ENCODE measurements at places on chromosomes 12 and 14.

DNA sequence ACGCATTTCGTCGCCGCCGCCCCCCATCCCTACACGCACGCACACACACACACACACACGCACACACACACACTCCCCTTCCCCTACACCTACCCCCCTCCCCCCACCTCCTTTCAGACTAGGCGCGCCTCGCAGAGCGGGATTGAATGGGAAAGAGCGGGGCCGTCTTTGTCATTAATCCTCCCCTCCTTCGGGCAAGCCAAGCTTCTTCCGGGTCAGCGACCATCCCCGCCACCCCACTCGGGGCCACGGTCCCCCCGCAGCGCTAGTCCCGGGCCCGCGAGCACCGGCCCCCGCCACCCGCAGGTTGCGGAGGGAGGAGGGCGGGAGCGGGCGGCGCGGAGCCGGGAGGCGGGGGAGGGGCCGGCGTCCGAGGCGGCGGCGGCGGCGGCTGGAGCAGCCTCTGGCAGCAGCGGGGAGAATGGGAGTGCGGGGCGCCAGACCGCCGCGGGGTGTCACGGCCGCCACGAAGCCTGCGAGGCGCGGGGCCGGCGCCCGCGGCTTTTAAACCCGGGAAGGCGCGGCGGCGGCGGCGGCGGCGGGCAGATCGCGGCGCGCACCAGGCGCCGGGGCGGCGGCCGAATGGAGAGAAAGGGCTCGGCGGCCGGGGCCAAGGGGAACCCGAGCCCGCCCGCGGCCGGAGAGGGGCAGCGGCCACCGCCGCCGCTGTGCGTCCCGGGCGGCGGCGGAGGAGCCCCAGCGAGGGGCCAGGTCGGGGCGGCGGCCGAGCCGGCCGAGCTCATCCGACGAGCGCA is at the start of gene TTC9:
TTC9 (plus strand) TSS at position 369 of the 755 bp plus-strand sequence; CDS start at position 583, 214 bp downstream.
- no peak for DNase-seq

- no peak for DNase-seq
Observed at GRCh38 chr12:99479149-99479548, 168.4 kb upstream of the GARIN6 start.

GRCh38 chr14:102863381-102863780 is 59.1 kb upstream of the AMN start:
- no peak for DNase-seq

DNA sequence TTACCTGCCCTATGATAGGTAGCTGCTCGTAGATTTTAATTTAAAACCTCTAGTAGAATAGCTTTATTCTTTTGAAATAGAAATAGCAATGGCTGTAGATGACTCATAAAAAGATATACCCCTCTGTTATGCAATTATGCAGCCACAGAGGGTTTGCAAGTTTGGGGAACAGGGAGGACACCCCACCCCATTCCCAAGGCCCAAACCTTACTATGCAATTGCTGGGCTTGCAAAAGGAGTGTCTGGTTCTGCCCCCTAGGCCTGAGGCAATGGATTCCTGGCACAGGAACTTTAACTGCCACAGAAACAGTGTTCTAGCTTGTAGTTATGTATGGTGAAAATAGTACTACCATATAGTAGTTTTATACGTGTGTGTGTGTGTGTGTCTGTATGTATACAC is 403.3 kb downstream of the ADAMTS20 start:
- DNase-seq = no peak

DNA sequence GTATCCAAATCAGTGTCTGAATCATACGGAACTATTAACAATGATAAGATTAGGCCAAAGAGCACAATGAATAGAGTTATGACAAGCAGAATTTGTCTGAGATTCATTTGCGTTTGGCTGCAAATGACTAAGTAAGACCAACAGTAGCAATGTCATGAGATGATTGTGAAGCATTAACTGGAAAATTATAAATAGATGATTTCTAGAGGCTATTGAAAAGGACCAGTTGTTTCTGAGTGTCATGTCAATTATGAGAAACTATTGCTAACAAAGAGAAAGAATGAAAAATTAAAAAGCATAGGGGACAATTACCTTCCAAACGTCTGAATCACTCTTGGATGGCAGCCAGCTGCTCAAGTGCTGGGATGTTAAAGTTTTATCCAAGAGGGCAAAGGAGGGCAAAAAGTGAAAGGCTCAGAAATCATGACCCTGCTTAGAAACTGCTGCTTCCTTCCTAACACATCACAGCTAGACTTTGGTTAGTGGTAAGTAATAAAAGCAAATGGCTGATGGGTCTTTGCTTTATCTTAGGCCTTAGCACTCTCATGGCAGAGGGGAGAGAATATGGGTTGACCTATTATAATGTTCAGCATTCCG is 89.0 kb downstream of the AKAP6 start:
- DNase-seq = no peak

- DNase-seq = peak; percentile 44
Observed at GRCh38 chr14:98167705-98168104, 1104.3 kb downstream of the BCL11B start.

DNA sequence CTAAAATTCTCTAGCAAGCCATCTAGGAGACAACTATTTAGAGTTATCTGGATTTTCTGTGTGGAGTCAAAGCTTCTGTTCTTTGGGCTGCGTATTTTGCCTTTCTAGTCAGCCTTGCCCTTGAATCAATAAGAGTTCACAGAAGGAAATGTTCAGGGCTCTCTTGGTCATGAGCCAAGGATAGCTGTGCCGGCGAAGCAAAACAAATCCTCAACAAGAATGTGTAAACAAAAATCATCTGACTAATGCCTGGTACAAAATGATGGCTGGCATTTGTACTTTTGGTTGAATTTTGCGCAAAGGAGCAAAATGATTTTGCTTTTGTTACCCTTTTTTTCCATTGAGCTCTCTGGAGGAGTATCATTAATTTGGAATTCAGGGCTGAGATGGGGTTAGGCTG is 171.1 kb downstream of the DACT1 start:
- no peak for DNase-seq

- DNase-seq = no peak
Observed at GRCh38 chr14:39351708-39352107, 80.5 kb downstream of the FBXO33 start.

DNA sequence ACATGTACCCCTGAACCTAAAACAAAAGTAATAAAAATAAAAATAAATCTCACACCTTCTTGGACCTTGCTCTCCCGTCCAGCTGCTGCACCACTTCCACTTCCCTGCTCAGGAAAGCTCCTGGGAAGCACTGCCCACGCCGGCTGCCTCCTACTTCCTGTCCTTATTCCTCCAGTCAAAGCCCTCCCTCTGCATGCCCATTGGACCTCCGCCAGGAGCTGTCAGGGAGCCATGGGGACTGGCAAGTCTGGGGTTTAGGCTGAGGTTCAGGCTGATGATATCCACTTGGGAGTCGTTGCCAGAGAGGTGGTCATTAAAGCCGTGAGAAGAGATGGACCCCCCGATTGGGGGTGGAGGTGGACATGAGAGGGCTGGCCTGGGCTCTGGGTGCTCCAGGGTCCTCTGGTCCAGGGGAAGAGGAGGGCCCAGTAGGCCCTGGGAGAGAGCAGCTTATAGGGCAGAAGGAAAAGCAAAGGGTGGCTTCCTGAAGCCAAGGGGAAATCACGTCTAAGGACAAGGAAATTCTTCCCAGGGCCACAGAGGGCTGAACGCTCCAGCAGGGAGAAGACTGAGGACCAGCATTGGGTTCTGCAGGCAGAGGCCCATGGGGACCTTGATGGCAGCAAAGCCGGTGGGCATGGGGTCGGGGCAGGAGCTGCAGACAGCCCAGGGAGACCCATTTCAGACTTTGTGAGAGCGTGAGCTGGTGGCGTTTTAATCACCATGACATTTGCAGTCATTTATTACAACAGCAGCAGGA is 78.7 kb downstream of the FZD10 start:
- DNase-seq = no peak

GRCh38 chr12:105355752-105356151 is 25.3 kb downstream of the C12orf75 start:
- no peak for DNase-seq

GRCh38 chr12:18753481-18754123 is 15.7 kb downstream of the CAPZA3 start:
- no peak for DNase-seq

DNA sequence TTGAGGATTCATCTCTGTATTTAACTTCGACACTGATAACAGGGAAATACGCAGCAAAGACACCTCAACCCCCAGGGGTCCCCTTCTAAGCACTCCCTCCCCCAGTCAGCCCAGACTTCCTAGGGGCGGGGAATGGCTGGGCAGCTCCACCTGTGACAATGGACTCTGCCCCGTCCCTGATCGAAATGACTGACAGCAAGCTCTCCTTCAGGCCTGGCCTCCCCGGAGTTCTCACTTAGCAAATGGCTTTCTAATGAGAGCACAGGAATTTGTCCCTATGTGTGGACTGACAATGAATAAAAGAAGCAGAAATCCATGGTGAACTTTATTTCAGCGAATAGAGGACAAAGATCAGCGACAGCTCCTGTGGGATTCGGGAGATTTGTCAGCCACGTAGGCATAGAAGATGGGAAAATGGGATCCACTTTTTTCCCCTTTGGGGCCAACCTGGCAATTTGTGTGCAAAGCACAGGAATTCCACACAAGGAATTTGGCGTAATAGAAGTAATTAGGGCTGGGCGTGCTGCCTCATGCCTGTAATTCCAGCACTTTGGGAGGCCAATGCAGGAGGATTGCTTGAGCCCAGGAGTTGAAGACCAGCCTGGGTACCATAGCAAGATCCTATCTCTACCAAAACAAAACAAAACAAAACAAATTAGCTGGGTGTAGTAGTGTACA is 63.8 kb downstream of the TNFAIP2 start:
- no peak for DNase-seq

DNA sequence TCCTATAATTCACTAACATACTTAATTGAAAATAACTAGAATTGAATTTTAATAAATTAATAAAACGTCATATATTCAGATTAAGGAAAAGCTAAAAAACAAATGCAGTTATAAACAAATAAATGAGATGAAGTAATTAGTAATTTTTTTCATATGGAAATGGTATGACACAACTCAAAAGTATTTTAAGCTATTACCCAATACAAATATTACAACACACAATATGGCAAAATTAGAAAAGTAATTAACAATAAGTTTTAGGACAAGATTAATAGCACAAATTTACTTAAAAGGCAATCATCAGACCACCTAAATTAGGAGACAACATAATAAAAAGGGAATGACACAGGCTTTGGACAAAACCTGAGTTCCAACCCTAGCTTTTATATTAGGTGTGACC is 81.7 kb downstream of the EEA1 start:
- DNase-seq = no peak

GRCh38 chr14:102471921-102472790 is 37.4 kb downstream of the ANKRD9 start:
- DNase-seq = no peak
